ENCODE measurements at places on chromosomes 1 and 21.

DNA sequence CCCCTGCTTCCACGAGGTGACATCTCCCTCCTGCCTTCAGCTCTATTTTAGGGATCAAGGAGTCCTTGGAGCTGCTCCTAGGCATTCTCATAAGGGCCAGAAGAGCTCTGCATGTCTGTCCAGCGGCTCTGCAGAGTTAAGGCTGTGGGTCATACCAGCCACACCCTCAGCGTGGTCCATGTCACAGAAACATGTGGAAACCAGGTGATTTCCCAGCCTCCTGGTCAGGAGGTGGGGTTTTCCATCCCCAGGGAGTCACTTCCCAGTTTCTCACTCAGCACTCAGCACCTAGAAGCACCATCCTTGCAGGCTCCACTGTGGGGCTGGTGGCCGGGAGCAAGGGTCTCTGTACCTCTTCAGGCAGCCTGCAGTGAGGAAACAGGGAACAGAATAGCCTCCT, 1.4 kb upstream of the TNFRSF1B start:
- no peak for DNase-seq

DNA sequence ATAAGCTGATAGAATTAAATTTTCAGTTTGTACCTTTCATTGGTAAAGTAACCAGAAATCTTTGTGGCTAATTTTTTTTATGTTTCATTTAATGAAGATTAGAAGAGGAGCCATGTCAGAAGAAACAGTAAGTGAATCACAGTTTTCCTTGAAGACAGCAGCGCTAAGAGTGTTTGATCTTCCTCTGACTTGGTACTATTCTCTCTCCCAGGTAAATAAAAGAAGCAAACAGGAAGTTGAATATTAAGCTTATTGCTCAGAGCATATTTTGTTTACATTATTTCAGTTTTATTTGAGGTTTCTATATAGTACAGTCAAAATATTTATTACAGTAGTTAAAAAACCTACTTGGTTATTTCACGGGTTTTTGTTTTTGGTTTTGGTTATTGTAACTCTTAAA, 3.7 kb downstream of the MIGA1 start:
- no peak for DNase-seq

GRCh38 chr1:40393173-40393572, 19.6 kb downstream of the SMAP2 start:
- no peak for DNase-seq

DNA sequence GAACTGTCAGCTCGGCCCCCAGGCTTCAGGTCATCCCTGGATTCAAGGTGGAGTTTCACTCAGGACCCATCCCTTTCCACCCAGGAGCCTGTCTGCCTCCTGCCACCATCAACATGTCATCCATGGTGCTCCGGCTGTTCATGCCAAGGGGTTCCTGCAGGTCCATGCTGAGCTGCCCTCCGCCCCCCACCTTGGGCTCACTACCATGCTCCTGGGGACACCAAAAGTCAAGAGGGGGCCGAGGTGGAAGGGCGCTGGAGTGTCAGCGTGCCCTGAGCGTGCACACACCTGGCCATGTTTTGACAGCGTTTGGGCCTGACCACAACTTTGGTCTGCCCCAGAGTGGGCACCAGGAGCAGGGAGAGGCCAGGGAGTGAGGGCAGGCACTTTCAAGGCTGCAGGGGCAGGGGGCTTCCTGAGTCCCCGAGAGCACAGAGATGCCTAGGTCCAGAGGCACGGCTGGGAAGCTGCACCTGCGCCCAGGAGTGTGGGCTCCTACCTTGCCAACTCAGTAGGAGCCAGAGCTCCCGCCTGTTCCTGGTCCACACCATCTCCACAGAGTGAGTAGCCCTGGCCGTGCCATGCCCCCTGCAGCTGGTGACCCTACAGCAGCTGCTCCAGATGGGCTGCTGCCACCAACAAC, 639.6 kb upstream of the ZP4 start:
- DNase-seq, result no peak

- no peak for DNase-seq
Measured at GRCh38 chr1:154801234-154802011, 68.7 kb downstream of the KCNN3 start.

DNA sequence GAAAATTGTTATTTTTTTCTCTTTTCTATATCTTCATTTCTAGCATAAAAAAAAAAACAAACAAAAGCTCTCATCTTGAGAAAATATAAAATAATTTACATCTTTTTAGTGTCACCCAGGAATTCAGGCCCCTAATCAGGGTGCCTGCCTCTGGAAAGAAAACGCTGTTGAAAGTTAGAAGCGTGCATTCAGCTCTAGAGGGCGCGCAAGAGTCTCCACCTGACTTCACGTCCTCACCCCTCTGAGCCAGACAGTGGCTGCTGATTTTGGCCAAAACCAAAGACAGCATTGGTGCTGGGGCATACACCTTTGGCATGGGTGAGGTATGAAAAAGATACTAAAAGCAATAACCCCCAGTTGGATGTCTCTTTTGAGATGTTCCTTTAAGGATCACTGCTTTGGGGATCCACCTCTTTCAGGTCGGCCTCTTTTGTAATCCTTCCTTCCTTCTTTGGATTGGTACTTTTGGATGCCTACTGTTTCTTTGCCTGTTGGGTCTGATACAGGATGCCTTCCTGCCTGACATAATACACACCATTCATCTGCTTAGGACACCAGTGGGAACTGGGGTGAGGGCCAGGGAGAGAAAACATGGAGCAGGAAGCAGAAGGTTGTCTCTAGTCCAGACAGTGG, 77.6 kb upstream of the CHRM3 start:
- no peak for DNase-seq

Data from GM18507 (cell line).